ENCODE measurements at places on chromosomes 2 and 18. TPM values are rescaled to one million over a fixed set of nuclear protein-coding genes. Genes with fewer than 3 reads are reported as not detected.

HOXD1 gene
- not detected for total RNA-seq

CSRNP3 gene
- 0.05 TPM for total RNA-seq

CMPK2 gene
- total RNA-seq = 2.1 TPM

AQP12B gene
- total RNA-seq = not detected

CKAP2L gene
- total RNA-seq = not detected

GCG gene
- not detected for total RNA-seq

C2orf66 gene
- total RNA-seq = not detected

C1GALT1C1L gene
- total RNA-seq = not detected

IL1F10 gene
- not detected for total RNA-seq

OSBPL6 gene
- total RNA-seq = 11.6 TPM

DNA sequence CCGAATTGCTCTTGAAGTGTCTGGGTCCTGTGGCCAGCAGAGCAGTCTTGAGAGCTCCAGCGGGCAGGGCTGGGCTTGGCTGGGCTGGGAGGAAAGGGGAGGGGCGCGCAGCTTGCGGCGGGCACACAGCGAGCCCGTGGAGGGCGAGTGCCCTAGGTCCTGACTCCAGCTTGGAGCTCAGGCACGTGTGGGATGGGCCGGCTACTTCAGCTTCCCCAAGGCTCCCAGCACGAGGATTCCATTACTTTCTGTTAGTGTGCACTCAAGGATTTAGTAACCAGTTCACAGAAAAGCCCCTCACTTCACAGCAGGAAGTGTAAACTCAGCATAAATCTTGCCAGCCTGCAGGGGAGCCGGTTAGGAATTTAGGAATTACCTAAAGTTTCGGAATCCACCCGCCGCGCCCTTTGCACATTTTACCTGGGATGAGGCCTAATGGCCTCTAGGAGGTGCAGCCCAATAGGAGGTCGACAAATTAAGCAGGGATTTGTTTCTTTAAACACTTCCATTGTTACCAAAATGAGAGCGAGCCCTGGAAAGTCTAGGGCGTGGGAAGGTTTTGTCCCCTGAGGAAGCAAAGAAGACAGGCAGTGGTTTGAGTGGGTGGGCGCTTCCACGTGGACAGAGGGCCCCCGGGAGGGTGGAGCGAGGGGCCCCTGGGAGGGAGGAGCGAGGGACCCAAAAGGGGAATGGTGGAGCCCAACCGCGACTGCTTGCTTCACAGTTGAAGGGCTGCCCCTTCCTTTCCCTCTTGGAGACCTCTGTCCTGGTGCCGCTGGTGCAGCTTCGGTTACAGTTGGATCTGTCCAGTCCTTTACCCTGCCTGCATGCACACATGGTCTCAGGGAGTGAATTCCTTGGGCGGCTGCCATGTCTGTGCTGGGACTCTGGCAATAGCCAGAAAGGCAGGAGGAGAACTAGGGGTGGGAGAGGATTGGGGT lies 93.3 kb downstream of the CTAGE1 start:
- peak overlapping the region; percentile 32 for H3K4me3 ChIP-seq
- no peak for DNase-seq
- no peak overlapping the region for H3K27ac ChIP-seq
- H3K27me3 ChIP-seq = no peaks in the 10 kb centered on the region
- peaks cover 8% of the 10 kb centered on the region for H3K4me1 ChIP-seq

GRCh38 chr2:149064856-149065630 lies 26.5 kb downstream of the LYPD6B start:
- no peak for DNase-seq
- no peaks in the 10 kb centered on the region for H3K4me1 ChIP-seq
- H3K4me3 ChIP-seq = no peak overlapping the region
- no peaks in the 10 kb centered on the region for H3K36me3 ChIP-seq
- H3K27ac ChIP-seq = no peak overlapping the region

DNA sequence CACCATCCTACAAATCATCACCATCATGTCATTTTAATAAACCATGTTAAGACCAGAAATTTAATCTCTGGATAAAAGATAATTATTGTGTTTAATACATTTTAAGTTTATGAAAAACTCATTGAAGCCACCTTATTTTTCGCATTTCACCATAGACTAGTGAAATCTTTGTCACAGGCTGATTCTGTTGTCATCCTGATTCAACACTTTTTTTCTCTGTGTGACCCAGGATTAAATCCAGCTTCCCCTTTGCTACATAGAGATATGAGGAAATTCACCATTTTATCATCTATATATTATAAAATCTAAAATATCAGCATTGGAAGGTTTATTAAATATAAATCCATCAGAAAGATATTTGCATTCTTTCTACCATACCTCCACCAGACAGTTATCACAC lies 29.2 kb upstream of the MRO start:
- H3K27me3 ChIP-seq = no peaks in the 10 kb centered on the region
- DNase-seq = no peak
- H3K4me1 ChIP-seq = peaks cover 17% of the 10 kb centered on the region
- H3K36me3 ChIP-seq = no peaks in the 10 kb centered on the region

DNA sequence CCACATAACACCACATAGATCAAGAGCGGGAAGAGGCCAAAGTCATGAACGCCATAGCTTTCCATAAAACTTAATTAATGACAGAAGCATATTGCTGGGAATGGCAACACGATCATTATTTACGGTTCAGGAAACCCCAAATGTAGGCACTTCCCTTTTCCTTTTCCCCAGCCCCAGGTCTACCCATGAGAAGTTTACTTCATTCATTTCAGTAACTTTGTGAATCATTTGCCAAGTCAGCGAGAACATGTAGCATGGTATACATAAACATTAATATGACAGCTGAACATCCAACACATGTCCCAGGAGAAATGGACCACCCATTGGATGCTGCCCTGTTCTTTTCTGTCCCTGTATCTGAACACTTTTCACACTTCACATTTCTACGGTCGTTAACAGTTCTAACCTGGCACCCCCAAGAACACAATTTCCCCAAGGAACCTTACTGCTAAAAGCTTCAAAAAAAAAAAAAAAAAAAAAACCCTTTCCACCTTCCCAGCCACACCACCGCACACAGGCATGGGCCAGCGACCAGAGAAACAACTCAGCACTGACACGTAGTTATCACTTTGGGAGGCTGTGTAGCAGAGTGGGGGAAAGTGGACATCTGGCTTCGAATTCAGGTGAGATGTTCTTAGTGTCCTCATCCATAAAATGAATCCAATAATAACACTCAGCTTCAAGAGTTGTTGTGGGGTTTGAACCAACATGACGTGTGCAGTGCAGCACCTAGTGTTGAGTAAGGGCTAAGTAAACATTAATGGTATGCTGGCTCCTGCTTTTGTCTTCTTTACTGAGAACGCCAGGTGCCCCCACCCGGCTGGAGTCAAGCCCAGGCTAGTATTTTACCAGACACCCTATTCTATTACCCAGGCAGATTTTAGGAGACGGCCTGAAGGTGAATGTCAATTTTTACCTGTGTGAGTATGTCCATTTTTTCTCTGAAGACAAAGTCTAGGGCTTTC lies 371.5 kb downstream of the LNPK start:
- H3K36me3 ChIP-seq = no peaks in the 10 kb centered on the region
- no peak for DNase-seq
- no peak overlapping the region for H3K27ac ChIP-seq
- no peaks in the 10 kb centered on the region for H3K4me1 ChIP-seq
- H3K4me3 ChIP-seq = no peak overlapping the region
- H3K27me3 ChIP-seq = no peaks in the 10 kb centered on the region

DNA sequence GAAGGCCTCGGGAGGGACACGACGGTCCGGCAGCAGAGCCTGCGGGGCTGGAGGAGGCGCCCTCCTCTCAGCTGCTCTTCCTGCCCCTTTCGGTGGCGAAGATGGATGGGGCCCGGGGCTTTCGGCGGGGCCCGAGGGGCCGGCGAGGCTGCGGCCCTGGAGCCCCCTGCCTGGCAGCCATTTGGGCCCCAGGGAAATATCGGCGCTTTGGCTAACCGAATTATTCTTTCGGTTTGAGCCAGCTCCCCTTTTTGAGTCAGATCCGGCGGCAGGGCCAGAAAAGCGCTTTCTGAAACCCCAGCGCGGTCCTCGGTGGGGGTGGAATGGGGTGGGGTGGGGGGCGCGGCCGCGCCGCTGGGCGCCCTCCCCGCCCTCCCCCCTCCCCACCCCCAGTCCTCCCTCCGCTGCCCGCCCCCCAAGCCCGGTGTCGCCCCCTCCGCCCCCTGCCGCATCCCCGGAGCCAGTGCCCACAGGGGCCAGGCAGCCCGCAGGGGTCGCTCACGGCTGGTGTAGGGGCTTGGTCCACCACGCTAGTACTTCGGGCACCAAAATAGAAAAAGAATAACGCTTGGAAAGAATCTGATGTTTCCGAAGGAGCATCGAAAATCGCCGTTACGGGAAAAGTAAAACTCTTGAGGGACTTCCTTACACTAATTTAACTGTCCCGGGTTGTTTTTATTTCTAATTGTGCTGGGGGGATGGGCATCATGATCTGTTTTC lies 9.1 kb upstream of the ARID5A start:
- H3K27me3 ChIP-seq = no peaks in the 10 kb centered on the region
- no peak for DNase-seq
- H3K36me3 ChIP-seq = no peaks in the 10 kb centered on the region
- H3K4me1 ChIP-seq = peaks cover 27% of the 10 kb centered on the region

DNA sequence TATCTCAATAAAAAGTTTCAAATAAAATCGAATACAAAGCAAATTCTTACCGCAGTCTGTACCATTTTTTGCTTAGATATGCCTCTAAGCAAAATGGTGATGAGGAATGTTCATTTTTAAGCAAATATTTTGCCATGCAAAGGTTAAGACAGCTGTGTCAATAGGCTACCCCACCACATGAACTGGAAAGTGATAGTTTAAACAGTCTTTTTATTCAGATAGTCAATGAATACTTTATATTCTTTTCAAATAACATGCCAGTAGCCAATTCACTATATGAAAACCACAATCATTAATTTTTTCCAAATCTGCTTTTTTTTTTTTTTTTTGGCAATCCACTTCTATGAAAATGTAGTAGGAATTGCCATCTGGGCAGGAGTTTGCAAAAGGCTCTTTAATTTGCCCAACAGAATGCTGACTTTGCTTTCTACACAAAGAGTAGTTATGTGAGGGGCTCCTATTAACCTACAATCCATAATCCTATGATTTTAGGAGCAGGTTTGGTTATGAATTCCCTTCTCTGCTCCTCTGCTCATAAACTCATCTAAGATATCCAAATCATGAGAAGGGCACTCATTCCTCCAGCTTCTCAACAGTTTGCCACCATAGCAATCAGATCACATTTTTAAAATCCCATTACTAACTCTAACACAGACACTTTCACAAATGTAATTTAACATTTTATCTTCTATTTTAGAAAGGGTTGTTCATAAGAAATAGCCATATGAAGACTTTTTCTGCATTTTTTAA lies 69.2 kb downstream of the SLC40A1 start:
- no peaks in the 10 kb centered on the region for H3K36me3 ChIP-seq
- no peaks in the 10 kb centered on the region for H3K27me3 ChIP-seq
- no peak overlapping the region for H3K4me3 ChIP-seq
- no peak for DNase-seq
- no peaks in the 10 kb centered on the region for H3K4me1 ChIP-seq

GRCh38 chr2:40113272-40113968 lies 334.4 kb upstream of the THUMPD2 start:
- no peaks in the 10 kb centered on the region for H3K27me3 ChIP-seq
- no peak overlapping the region for H3K27ac ChIP-seq
- no peaks in the 10 kb centered on the region for H3K4me1 ChIP-seq
- no peak overlapping the region for H3K4me3 ChIP-seq
- DNase-seq = no peak

GRCh38 chr2:120919771-120920453 lies 184.2 kb downstream of the GLI2 start:
- H3K27me3 ChIP-seq = no peaks in the 10 kb centered on the region
- peak overlapping the region; percentile 79 for H3K27ac ChIP-seq
- peaks cover 26% of the 10 kb centered on the region for H3K4me1 ChIP-seq
- DNase-seq = peak; percentile 89
- no peaks in the 10 kb centered on the region for H3K36me3 ChIP-seq
- H3K4me3 ChIP-seq = no peak overlapping the region

GRCh38 chr18:37574113-37574512 lies 8.5 kb upstream of the CELF4 start:
- no peak overlapping the region for H3K27ac ChIP-seq
- no peaks in the 10 kb centered on the region for H3K4me1 ChIP-seq
- DNase-seq = no peak
- H3K27me3 ChIP-seq = peaks cover 23% of the 10 kb centered on the region
- H3K4me3 ChIP-seq = no peak overlapping the region
- H3K36me3 ChIP-seq = no peaks in the 10 kb centered on the region

GRCh38 chr18:75884728-75885127 lies 457.2 kb upstream of the SMIM21 start:
- H3K27ac ChIP-seq = no peak overlapping the region
- H3K36me3 ChIP-seq = no peaks in the 10 kb centered on the region
- H3K4me3 ChIP-seq = no peak overlapping the region
- H3K27me3 ChIP-seq = no peaks in the 10 kb centered on the region

DNA sequence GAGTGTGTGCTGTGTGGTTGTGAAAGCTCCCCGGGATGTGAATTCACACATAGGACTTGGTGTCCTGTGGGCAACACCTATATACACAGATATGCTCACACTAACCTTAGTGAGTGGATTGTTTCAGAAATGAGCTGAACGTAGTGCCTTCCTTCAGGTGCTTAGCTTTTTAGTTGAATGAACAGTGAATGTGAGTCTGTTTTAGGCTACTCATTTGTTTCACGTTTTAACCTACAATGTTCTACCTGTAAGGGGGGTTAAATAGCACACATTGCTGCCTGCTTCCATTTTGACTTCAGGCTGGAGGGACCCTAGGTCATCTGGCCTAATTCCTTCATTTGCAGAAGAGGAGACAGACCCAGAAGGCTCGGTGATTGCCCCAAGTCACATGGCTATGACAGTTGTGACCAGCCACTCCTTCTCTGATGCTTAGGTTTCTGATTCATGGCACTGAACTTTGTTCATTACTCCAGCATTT lies 1.0 kb downstream of the PLEK start:
- no peak for DNase-seq
- H3K4me3 ChIP-seq = no peak overlapping the region
- H3K36me3 ChIP-seq = no peaks in the 10 kb centered on the region
- H3K4me1 ChIP-seq = no peaks in the 10 kb centered on the region
- H3K27me3 ChIP-seq = no peaks in the 10 kb centered on the region
- H3K27ac ChIP-seq = no peak overlapping the region

DNA sequence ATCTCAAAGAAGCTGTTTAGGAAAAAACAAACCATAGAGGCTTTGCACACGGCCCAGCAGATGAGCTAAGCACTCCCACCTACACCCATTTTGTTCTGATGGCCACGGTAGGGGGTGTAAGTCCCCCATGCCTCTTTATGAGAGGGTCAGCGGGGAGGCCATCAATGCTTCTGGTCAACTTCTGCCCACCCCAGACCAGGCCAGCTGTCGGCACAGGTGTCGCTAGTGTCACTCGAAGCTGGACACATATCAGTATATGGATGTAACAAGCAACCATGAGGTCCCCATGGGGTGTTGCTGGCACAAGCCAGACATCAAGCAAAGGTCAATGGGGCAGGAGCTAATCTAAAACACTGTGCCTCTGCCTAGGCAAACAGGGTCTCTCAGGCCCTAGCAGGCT lies 23.7 kb upstream of the SLC35F6 start:
- H3K27ac ChIP-seq = no peak overlapping the region
- no peak for DNase-seq
- no peak overlapping the region for H3K4me3 ChIP-seq
- no peaks in the 10 kb centered on the region for H3K27me3 ChIP-seq
- H3K4me1 ChIP-seq = no peaks in the 10 kb centered on the region

Data from gastrocnemius medialis (tissue), 4 donors.